ENCODE measurements at places on chromosomes 6 and 20. TPM values are rescaled to one million over a fixed set of nuclear protein-coding genes. Genes with fewer than 3 reads are reported as not detected.

Gene TSPO2
- not detected for total RNA-seq

Gene ZNF165
- 0.42 TPM for total RNA-seq

Gene PRSS35
- 1.8 TPM for total RNA-seq

Gene PROCR
- 239 TPM for total RNA-seq

Gene CCM2L
- total RNA-seq = 6.8 TPM

Gene CLVS2
- total RNA-seq = not detected

Gene OLIG3
- total RNA-seq = not detected

Gene SLC35F1
- total RNA-seq = 1.2 TPM

Gene LAMA5
- 131 TPM for total RNA-seq

Gene WFDC5
- total RNA-seq = not detected

Gene CHMP4B
- total RNA-seq = 79.2 TPM

Gene HLA-DRB5
- 61.3 TPM for total RNA-seq

Gene OTOR
- not detected for total RNA-seq

Gene KDM1B
- total RNA-seq = 15.8 TPM

Gene GLP1R
- not detected for total RNA-seq

Gene MYBL2
- 0.60 TPM for total RNA-seq

Gene TSBP1
- not detected for total RNA-seq

Gene EBF4
- total RNA-seq = 17.4 TPM

Gene F13A1
- 100 TPM for total RNA-seq

Gene NHLRC1
- total RNA-seq = 1.9 TPM

Gene CCN6
- not detected for total RNA-seq

Gene BMP5
- total RNA-seq = 0.32 TPM

Gene SMOC2
- 176 TPM for total RNA-seq

Gene LINC00237
- total RNA-seq = not detected

Gene SAPCD1
- not detected for total RNA-seq

Gene MLN
- total RNA-seq = not detected

Gene SRXN1
- total RNA-seq = 17.9 TPM

Gene AFDN
- total RNA-seq = 68.6 TPM

Gene FANCE
- total RNA-seq = 2.5 TPM

Gene DDX43
- 0.43 TPM for total RNA-seq

Gene ECT2L
- total RNA-seq = not detected

Gene HLA-DRA
- total RNA-seq = 101 TPM

Gene NRSN1
- total RNA-seq = not detected

Gene COL19A1
- 0.46 TPM for total RNA-seq

Measured in posterior vena cava (tissue), 2 donors.